Activated T-cell treated with anti-CD3 and anti-CD28 coated beads, Interleukin-2, amount 50 U/mL, for 24 hours (primary cell): ENCODE measurements at places on chromosomes 3 and 15.

DNA sequence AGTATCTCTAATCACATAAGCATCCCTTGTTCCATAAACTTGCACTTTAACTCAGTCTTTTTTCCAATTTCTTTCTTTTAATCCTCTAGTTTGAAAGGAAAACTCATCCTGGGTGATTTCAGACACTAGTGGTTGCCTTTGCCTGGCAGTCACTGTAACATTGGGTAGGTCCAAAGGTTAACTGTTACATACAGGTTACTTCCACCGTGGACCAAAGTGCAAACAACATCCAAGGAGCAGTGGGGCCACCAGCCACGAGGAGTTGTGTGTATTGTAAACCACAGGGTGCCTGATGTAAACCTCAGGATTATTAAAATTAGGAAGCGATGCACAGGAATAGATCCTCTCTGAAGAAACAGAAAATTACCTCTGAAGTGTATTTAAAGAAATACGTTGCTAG is 75.0 kb downstream of the HCN4 start:
- DNase-seq: no peak

- DNase-seq: no peak
Observed at GRCh38 chr3:45259133-45259532, 33.0 kb upstream of the TMEM158 start.

DNA sequence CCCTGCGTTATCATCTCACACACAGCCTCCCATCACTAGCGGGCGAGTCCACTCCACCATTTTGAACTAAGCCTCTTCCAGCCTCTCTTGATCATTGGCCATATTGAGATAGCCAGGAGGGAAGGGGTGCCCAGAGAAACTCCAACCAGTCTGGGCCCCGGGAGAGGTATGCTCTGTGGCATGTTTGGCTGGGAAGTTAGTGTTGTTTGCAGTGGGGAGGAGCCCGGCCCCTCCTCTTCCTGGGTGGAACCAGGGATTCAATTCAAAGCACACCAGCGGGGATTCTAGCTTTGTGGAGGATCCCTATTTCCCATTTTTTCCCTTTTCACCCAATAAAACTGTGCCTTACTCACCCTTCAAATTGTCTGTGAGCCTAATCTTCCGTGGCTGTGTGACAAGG is 71.8 kb downstream of the GBE1 start:
- DNase-seq: no peak

DNA sequence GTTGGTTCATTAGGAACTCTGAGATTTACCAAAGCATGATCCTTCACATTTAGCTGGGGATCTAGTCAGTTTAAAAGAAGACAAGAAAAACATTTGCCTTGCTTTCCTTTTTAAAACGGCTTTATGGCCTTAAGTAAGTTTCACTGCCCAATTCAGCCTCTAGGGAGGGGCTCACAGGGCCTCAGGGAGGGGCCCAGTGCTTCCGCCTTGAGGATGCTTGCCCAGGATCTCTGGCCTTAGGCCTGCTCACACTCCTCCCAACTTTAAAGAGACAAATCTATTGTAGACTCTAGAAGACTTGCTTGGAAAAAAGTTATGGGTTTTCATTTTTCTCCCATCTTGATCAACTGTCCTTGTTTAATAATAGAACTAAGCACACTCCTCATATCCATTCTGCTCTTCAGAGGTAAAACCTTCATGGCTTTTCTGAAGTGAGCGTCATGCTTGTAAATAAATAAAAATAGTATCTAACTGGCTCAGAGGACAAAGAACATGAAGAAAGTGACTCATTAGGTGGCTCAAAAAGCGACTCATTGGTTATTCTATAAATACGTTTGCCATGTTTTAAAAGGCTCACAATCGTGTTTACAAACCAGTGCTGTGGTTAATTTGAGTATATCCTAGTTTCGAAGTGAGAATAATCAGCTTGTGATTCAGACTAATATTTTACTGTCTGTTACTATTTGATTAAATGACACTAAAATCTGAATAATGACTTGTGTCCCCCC is 13.7 kb downstream of the PDHB start:
- no peak for DNase-seq

- no peak for DNase-seq
Observed at GRCh38 chr15:66746231-66746605, 44.2 kb downstream of the SMAD6 start.

GRCh38 chr3:111681661-111682426 is 86.7 kb upstream of the ZBED2 start:
- no peak for DNase-seq

DNA sequence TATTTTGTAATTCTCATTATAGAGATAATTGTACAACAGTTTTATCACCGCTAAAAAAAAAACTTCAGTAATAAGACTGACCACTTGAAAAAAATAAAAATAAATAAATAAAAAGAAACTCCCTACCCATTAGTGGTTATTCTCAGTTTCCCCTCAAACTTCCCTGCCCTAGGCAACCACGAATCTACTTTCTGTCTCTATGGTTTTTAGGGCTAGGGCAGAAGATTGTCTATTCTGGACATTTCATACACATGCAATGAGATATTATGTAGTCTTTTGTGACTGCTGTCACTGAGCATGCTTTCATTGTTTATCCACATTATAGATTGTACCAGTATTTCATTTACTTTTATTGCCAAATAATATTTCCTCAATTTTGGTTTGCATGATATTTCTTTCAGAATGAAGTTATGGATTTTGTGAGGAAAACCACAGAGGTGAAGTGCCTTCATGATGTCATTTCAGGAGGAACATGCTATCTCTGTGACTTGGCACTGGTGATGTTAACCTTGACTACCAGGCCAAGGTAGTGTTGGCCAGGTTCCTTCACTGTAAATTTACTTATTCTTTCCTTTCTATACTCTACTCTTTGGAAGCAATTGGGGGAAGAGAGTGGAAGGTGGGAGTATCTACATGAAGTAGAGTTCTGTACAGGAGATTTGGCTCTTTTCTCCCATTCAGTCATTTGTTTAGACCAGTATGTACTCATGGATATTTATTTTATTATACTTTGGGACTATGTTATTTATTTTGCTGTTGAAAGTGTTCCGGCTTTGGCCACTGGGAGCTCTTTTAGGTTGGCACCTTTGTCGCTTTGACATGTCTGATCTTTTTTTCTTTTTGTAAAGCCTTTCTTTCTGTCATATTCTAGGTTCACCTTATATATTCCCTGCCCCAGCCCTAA is 86.3 kb downstream of the GMPS start:
- DNase-seq: no peak

GRCh38 chr3:180184816-180185215 is 148.1 kb upstream of the PEX5L start:
- DNase-seq: no peak

DNA sequence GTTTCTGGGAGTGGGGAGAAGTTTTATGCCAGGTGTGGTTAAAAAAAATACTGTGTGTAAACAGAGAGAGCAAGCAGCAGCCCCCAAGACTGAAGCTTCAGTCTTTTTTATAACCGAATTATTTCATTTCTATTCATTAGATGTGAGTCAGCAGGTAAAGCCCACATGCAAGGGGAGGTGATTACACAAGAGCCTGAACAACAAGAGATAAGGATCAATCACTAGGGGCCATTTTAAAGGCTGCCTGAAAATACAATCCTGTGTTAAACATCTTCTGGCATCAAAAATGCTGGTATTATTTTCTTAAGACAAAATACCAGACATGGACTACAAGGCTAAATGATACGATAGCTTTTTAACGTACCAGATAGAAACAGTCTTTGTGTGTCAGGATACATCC is 217.3 kb downstream of the SUCLG2 start:
- no peak for DNase-seq

DNA sequence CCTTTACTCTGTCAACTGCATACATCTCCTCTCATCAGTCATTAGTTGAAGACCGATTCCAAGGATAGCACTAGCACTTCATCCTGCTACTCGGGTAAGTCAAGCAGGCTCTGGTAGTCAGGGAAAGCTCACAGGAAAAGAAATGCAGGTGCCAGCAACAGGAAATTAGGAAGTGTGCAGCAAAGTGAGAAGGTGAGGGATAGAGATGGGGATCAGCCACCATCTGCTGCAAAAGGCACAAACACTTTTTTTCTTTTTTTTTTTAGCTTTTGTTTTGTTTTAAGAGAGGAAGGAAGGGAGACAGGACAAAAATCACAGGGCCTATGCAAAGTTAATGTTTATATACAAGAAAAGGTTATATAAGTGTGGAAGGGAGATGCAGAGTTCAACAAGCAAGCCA is 9.0 kb upstream of the BTLA start:
- no peak for DNase-seq

- DNase-seq: no peak
Observed at GRCh38 chr3:159239059-159239458, 437.2 kb downstream of the MFSD1 start.

DNA sequence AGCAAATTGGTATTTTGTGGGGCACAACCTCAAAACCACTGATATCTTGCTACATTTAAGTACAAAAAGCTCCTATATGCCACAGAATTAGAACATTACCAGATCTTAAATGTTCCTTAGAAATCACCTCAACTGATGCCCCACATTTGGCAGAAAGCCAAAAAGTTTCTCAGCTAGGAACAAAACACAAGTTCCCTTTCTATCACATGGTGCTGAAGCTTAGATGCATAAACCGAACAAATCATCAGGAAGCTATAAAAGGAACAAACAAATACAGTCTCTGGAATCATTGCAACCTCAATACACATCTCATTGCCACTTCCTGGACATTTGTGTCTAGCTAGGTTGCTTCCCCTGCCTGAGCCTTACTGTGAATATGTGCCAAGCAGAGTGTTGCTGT is 492.6 kb downstream of the LPP start:
- no peak for DNase-seq

DNA sequence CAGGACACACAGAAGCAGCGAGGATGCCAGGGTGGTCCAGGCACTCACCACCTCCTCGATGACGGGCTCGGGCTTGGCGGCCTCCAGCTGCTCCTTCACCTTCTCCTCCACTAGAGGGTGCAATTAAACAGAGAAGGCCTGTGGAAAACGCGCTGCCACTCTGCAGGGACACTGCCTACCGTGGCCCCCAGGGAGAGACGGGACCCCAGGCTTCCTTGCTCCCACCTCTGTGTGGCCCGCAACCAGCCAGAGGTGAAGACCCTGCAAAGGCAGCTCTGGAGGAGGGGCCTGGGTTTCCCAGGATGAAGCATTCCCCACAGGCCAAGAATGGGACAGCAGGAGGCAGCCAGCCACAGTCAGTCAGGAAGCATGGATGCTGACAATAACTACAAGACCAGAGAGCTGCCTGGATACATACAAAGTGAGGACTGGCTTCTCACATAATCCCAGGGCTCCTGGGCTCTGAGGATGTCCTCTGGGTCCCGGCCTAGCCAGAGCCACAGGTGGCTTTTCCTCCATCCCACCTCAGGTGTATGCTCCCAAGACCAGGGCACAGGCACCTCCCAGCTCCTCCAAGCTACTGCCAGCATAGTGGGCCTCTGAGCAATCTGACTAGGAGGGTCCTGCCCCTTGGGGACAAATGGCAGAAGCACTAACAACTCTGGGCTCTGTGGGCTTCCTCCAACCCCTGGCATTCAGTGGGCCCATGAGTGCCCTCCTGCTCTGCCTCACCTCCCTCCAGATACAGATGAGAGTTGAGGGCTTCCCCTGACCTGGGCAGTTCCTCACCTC is 46.2 kb downstream of the PTH1R start:
- peak; percentile 63 for DNase-seq

DNA sequence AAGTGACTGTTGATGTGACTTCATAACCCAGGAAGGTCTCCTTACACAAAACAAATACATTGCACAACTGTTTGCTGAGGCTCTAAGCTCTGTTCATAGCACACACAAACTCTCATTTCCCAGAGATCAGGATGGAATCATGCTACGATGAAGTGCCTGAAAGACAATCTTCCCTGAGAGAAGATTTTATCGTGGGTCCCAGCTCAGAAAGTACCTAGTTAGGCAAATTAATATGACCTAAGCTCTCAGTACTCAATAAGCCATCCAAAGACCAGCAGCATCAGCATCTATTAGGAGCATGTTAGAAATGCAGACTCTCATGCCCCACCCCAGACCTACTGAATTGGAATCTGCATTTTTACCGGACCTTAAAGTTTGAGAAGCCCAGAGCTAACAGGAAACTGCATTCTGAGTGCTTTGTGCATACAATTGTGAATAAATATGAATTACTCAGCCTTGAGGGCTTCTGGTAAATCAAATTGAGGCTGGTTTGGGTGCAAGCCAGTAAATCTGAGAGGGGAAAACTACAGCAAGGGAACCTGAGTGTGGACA is 161.5 kb upstream of the C2CD4B start:
- DNase-seq: no peak

DNA sequence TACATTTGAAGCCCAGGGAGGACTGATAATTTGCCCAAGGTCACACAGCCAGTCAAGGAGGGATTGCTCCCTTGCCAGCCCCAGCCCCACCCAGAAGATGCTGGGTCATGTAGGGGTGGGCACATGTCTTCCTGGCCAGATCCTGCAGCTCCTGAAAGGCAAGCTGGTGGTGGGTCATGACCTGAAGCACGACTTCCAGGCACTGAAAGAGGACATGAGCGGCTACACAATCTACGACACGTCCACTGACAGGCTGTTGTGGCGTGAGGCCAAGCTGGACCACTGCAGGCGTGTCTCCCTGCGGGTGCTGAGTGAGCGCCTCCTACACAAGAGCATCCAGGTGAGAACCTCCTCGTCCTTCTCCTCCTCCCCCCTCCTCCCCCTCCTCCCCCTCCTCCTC is 13.2 kb downstream of the ISG20 start:
- DNase-seq: peak; percentile 30

DNA sequence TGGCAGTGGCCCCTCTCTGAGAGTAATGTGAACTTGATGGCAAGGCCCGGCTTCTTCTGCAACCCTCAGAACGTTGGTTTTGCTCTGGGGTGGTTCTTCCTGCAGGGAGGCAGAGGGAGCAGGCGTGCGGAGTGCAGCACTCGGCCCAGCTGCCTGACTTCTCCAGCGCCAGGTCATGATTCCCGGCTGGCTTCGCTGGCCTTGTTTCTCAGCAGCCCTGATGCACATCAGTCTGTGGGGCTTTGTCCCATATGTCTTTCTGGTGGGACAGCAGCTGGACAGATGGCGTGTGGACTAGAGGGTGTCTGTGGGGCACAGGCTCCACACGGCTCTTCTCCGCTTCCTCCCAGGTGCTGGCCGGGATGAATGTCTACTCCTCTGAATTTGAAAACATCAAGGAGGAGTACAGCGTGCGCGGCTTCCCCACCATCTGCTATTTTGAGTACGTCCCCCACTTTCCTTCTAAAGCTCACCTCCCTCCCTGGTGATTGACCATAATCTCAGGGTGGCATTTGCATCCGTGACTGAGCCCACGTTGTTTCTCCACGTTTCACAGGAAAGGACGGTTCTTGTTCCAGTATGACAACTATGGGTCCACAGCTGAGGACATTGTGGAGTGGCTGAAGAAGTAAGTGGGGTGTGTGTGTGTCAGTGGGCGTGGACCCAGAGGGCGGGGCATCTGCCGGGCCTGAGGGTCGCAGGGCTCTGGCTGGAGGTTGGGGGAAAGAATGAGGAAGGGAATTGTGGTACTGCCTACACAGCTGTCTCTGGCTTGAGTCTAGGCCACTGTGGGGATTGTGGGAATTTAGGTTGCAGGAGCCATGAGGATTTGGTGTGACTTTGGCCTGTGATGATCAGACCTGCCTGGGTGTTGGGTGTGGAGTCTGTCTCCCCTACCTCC is 57.1 kb downstream of the PDIA5 start:
- DNase-seq: no peak

GRCh38 chr3:60573494-60573893 is 677.8 kb downstream of the FHIT start:
- no peak for DNase-seq
